ENCODE measurements at places on chromosomes 12 and 14.

DNA sequence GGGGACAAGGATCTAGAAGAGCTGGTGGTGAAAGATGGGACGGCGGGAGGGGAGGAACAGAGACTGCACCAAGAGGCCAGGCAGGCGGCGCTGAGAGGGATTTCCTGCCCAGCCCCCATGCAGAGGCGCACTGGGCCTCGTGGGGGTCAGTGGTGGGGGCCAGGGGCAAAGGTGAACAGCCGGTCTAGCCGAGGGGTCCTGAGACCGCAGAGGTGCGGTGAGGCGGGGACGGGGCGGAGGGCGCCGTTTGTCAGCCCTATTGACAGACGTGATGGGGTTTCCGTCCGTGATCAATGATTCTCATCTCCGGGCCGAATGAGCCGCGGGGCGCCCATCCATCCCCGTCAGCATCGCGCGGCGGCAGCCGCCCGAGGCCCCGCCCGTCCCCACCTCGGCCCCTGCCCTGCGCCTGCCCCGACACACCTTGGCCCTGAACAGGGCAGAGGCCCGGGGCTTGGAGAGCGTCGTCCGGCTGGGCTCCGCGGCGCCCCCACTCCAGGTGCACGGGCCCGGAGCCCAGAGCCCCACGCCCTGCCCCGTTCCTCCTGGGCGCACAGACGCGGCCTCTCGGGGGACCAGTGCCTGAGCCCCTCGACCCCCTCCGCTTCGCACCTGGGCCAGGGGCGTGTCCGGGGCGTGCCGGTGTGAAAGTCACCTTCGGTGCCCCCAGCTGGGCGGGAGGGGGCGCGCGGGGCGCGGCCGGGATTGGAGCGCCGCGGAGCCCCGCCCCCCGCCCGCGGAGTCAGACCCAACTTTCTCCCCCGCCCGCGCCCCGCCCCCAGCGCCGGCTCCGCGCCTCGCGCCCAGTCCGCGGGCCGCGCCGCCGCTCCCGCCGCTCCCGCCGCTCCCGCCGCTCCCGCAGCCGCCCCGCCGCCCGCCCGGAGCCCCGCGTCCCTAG is at the start of gene NXPH4:
NXPH4 (plus strand) TSS at position 781 of the 898 bp plus-strand sequence. CDS start 176 bp downstream, outside the sequence.
- peak; percentile 76 for DNase-seq

GRCh38 chr14:103382376-103382775 is 2.8 kb upstream of the MARK3 start:
- DNase-seq = no peak

DNA sequence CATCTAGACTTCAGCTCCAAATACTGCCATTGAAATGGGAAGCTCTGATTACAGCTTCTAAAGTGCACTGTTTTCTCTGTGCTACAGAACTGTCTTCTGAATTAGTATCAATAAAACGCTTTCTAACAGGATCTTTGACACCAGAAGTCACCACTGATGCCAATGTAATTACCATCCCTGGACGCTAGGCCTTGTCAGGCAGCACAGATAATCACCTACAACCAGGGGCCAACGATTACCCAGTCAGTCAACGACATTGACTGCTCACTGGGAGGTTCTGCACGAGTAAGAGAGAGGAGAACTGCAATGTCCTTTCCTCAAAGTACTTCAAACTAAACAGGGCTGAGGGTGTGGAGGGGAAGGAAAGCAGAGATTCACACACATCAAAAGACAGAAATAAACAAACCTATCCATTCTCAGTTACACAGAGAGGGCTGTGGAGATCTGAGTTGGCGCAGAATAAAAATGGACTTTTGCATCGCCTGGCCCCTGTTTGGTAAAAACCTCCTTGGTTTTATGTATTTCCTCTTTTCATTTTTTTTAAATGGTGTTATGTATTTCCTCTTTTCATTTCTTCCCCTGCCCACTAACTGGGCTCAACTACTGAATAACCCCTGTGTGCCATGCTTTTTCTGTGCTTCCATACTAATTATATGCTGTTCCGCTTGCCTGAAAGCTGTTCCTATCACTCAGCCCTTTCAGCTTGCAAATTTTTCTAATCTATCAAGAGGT is 492.2 kb downstream of the APAF1 start:
- no peak for DNase-seq

DNA sequence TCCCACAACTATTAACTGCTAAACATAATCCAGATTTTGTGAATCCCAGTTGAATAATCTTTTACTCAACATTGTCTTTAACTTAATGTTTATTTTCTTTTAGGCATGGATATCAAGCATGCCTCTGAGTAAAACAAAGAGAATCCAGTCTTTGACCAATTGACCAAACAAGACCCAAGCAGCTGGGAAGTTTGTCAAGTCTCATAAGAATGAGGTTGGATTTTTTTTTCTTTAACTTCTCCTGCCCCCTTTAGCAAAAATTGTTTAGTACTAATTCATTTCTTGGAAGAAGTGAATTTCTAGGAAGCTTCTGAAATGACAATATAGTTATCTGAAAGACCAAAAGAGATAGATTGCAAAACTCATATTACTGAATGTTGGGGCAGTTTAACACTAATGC is 89.9 kb downstream of the OTOGL start:
- DNase-seq = no peak

DNA sequence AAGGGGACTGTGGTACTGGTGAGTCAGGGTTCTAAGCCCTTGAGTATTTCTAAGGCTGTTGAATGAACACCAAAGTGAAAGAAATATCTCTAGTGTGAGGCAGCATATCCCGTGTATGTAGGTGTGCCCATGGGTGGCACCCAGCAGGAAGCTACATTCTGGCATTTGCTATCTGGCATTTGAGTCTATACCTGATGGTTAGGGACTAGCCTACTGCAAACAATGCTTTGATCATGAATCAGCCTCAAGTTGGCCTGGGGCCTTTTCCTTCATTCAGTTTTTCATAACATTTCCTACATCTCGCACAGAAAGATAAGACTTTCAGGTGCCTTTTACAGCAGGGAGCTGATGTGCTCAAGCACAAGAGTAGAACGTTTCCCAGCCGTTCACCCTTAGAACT is 85.7 kb upstream of the E2F7 start:
- no peak for DNase-seq

DNA sequence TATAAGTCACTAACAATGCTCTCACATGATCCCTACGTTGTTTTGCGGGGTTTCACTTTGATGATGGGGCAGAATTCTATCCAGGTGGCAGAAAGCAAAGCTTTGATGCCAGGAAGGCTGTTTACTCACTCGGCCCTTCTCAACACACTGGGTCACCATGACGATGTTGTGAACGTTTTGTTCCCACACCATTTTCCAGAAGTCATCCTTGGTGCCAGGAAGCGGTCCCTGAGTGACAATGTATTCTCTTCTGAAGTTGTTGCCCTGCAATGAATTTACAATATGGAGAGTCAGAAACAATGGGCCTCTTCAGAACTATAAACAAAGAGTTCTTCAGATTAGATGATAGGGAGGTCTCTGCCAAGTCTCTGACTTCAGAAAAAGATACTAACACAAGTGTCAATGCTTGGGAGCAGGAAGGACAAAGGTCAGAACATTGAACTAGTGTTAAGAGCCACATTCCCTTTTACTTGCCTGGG is 101.3 kb downstream of the PTPRB start:
- no peak for DNase-seq

DNA sequence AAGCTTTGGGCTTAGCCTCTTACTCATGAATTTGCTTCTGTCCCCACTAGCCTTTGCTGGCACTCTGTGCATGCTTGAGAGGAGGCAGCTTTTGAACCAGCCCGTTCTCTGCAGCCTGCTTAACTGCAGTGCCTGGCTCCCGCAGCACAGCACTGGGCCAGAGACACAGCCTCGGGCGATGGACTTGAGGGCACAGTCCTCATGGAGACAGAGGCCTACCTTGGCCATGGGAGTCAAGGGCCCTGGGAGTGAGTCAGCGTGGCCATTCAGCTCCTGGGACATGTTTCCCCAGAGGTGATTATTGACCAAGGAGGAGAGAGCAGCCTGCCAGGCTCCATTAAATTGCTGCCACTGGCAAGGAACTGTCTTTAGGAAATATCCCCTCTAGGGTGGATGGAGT is 93.5 kb downstream of the SMOC1 start:
- DNase-seq = no peak

GRCh38 chr12:116722245-116722644 is 15.6 kb downstream of the SPRING1 start:
- no peak for DNase-seq

DNA sequence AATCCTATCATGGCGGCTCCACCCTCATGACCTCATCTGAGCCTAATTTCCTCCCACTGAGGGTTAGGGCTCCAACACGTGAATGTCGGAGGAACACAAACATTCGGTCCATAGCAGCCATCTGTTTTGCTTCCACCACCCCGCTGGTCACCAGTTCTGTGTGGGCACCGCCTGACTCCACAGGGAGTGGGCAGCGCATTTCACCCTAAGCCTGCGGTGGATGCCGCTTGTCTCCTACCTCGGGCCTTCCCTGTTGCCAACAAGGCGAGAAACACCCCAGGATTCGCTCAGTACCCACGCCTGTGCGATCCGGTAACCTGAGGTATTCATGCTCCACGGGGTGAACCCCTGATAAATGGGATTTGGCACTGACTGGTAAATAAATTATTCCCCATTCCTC is 95.2 kb upstream of the PPP2R5C start:
- DNase-seq = no peak

DNA sequence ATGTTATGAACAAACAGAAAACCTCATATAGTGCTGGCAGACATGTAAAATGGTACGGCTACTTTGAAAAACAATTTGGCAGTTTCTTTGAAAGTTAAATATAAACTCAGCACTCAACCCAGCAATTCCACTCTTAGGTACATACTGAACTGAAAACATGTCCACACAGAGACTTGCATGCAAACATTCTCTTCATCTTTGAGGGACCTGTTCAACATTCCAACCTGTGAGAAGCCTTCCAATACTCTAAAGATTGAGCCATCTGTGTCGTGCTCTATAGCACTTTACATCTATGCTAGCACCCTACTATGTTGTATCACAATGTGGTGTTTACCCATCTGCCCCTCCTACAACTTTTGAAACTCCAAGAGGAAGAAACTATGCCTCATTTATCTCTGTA is 79.3 kb downstream of the DNAI7 start:
- no peak for DNase-seq

- no peak for DNase-seq
Observed at GRCh38 chr14:36785511-36785910, 123.9 kb downstream of the PAX9 start.

GRCh38 chr12:8894986-8895385 is 19.3 kb upstream of the PHC1 start:
- DNase-seq = no peak
